Large intestine (tissue), 12 donors: ENCODE measurements at places on chromosomes 1 and 21. TPM values are rescaled to one million over a fixed set of nuclear protein-coding genes. Genes with fewer than 3 reads are reported as not detected.

DNA sequence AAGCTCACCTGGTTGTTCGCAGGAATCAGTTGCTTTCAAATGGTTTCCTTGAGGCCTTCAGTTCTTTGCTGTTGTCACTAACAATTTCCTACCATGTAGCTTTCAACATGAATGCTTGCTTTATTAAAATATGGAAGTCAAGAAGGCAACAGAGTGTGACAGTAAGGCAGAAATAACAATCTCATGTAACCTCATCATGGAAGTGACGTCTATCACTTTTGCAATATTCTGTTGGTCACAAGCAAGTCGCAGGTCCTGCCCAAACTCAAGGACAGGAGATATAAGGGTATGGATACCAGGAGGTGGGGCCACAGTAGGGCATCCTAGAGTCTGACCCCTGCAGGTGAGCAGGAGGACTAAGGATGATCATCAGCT is 296.8 kb upstream of the ZP4 start:
- no peaks in the 10 kb centered on the region for H3K4me1 ChIP-seq
- no peak for DNase-seq
- no peak overlapping the region for H3K4me3 ChIP-seq
- no peaks in the 10 kb centered on the region for H3K27me3 ChIP-seq

GRCh38 chr1:228321435-228321834 is 85.2 kb downstream of the TRIM11 start:
- no peaks in the 10 kb centered on the region for H3K4me1 ChIP-seq
- no peak for DNase-seq
- no peak overlapping the region for H3K4me3 ChIP-seq
- H3K36me3 ChIP-seq: peaks cover 52% of the 10 kb centered on the region
- no peaks in the 10 kb centered on the region for H3K27me3 ChIP-seq

- H3K27ac ChIP-seq: no peak overlapping the region
- no peaks in the 10 kb centered on the region for H3K36me3 ChIP-seq
- no peaks in the 10 kb centered on the region for H3K27me3 ChIP-seq
- H3K4me3 ChIP-seq: no peak overlapping the region
- no peaks in the 10 kb centered on the region for H3K4me1 ChIP-seq
Measured at GRCh38 chr1:97565886-97566285, 354.9 kb downstream of the DPYD start.

GRCh38 chr1:47532921-47533792 is 95.3 kb downstream of the FOXD2 start:
- peak overlapping the region; percentile 22 for H3K4me3 ChIP-seq
- H3K27me3 ChIP-seq: no peaks in the 10 kb centered on the region
- no peak overlapping the region for H3K27ac ChIP-seq

DNA sequence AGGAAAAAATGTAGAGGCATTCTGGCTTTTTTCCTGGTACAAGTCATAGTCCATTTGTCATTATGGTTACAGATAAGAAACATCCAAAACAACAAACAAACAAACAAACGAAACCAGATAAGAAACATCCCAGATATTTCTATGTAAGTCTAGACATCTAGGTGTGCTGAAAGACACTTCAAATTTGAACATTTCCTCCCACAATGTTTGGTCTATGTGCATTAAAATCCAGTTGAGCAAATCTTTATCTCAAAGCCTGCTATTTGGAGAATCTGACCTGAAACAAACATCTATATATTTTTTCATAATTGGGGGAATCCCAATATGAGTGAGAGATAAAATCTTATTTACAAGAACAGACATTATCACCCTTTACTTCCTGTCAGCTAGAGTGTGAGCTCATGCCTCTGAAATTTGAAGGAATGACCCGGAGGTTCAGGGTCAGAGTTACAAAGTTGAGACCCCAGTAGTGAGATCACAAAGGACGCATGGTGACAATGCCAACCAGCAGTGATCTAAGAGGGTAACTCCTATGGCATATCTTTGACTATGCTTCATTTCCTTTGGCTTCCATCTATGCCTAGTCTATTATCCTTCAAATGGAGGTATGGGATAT is 182.9 kb upstream of the ATP1B1 start:
- no peaks in the 10 kb centered on the region for H3K27me3 ChIP-seq
- DNase-seq: no peak
- H3K27ac ChIP-seq: no peak overlapping the region
- no peak overlapping the region for H3K4me3 ChIP-seq
- H3K4me1 ChIP-seq: no peaks in the 10 kb centered on the region

DNA sequence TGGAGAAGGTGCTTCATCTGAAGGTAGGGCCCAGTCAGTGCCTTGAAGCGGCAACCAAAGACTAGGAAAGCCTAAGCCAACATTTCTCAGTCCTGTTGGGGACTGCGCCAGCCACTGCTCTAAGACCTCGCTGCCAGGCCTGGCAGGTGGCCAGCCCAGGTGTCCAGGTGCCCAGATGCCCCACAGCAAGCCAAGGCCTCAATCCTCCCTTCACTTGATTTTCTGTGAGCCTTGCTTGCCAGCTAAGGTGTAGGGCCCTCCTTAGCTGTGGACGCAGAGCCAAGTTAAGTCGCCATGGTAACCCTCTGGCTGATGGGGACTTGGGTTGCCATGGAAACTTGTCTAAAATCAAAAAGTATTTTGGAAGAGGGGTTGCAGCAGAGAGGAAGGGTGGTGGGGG is 135.0 kb downstream of the NAV1 start:
- no peaks in the 10 kb centered on the region for H3K4me1 ChIP-seq
- peaks cover 2% of the 10 kb centered on the region for H3K27me3 ChIP-seq
- no peaks in the 10 kb centered on the region for H3K36me3 ChIP-seq
- no peak overlapping the region for H3K4me3 ChIP-seq
- DNase-seq: no peak
- no peak overlapping the region for H3K27ac ChIP-seq

DNA sequence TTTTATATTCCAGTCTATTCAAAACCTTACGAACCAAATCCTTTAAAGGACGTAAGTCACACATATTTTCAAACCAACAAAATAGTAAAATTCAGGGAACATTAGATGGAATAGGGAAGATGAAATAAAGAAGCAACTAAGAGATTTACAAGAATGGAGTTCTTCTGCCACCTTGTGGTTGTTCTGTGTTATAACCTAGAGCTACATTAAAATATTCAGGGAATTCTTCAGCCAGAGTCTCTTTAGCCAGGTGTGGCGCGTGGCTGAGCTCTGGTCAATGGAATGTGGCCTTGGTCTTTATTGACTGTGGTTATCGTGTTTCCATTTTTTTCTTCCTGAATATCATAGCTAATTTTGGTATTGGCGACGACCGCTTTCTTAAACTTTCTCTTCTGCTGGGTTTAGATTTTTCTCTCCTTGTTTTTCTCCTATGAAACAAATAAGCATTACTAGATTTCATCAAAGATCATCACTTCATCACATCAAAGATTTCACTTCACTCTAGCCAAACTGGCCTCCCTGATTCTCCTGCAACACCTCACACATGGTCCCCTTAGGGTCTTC is 221.3 kb downstream of the MRPL39 start:
- no peak overlapping the region for H3K27ac ChIP-seq
- H3K4me3 ChIP-seq: no peak overlapping the region
- no peaks in the 10 kb centered on the region for H3K36me3 ChIP-seq
- no peaks in the 10 kb centered on the region for H3K4me1 ChIP-seq

GRCh38 chr1:41864471-41865040 is 54.2 kb downstream of the HIVEP3 start:
- H3K4me3 ChIP-seq: no peak overlapping the region
- DNase-seq: no peak

GRCh38 chr1:100469578-100469977 is 68.4 kb upstream of the GPR88 start:
- H3K27me3 ChIP-seq: no peaks in the 10 kb centered on the region
- no peaks in the 10 kb centered on the region for H3K4me1 ChIP-seq
- no peak overlapping the region for H3K4me3 ChIP-seq
- DNase-seq: no peak

DNA sequence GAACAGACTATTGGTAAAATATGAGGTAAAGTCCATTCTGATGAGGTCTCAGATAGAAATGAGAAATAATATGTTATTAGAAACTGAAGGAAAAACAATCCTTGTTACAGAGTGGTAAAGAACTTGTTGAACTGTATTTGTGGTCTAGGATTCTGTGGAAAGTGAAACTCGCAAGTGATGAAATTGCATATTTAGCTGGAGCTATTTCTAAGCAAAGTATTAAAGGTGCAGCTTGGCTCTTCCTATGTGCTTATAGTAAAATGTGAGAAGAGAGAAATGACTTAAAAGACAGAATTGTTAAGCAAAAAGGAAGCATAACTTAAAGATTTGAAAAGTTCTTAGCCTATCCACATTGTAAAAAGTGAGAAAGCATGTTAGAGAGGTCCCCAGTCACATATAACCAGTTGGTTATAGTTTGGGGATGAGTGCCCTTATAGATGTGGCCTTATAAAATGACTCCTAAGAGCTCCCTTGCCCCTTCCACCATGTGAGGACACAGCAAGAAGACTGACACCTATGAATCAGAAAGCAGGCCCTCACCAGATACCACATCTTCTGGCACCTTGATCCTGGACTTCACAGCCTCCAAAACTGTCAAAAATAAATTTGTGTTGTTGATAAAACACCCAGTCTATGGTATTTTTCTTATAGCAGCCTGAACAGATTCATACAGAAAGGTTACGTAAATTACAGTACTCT is 24.8 kb downstream of the PHTF1 start:
- H3K4me3 ChIP-seq: no peak overlapping the region
- DNase-seq: no peak
- H3K36me3 ChIP-seq: peaks cover 5% of the 10 kb centered on the region
- H3K27me3 ChIP-seq: no peaks in the 10 kb centered on the region
- H3K27ac ChIP-seq: no peak overlapping the region

GRCh38 chr21:35051287-35051818 is 2.3 kb upstream of the RUNX1 start:
- no peak overlapping the region for H3K27ac ChIP-seq
- H3K36me3 ChIP-seq: no peaks in the 10 kb centered on the region
- H3K4me1 ChIP-seq: no peaks in the 10 kb centered on the region
- peak; percentile 70 for DNase-seq
- no peaks in the 10 kb centered on the region for H3K27me3 ChIP-seq

DNA sequence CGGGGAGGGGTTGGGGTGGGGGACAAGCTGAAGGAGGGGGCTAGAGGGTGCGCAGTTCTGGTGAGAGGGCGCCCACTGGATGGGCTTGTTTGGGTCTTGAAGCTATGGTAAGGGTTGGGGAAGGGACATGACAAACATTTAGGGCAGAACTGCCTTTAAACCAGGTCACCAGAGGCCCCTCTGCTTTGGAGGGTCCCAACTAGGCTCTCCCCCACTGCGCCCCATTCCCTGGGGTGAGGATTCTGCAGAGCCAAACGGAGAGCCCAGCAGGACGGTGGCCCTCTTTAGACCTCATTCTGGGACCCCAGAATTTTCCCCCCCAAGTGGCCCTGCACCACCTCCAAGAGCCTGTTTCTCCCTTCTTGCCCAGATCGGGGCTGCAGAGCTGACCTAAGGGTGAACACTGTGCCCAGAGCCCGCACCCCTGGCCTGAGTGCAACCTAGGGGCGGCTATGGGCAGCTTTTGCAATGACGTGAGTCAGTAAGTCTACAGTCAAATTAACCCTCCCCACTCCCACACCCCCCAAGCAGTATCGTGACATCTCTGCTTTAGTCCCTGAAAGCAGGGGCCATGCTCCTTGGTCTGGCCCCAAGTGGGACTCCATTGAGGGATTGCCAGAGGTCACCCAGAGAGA is 593.8 kb downstream of the MATN1 start:
- H3K36me3 ChIP-seq: no peaks in the 10 kb centered on the region
- DNase-seq: no peak
- H3K27me3 ChIP-seq: peaks cover 2% of the 10 kb centered on the region
- H3K4me1 ChIP-seq: no peaks in the 10 kb centered on the region
- H3K27ac ChIP-seq: no peak overlapping the region

Gene PATJ
- 33.0 TPM for polyA plus RNA-seq

Gene C8B
- 0.06 TPM for polyA plus RNA-seq

Gene UMODL1
- 0.67 TPM for polyA plus RNA-seq

Gene CLDN17
- polyA plus RNA-seq: not detected

Gene FCRLA
- 0.12 TPM for polyA plus RNA-seq

Gene ADAM30
- not detected for polyA plus RNA-seq
